ENCODE measurements at places on chromosomes 16 and 17.

DNA sequence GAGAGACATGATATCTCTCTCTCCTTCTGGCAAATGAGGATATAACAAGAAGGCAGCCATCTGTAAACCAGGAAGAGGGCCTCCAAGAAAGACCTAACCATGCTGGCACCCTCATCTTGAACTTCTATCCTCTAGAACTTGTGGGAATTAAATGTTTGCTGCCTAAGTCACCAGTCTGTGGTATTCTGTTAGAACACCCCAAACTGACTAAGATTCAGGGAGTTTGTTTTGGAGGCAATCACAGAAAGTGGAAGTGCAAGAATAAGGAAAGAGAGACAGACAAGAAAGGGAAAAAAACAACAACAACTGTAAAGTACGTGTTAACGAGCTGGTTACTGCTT is 114.5 kb upstream of the GOT2 start:
- no peak for DNase-seq

GRCh38 chr17:52158450-52159042 is at the start of gene CA10:
Gene CA10, minus strand, starts transcription at chr17:52158714.
- no peak for DNase-seq

- DNase-seq: no peak
These were observed 1.3 kb downstream of the ARRB2 start for GRCh38 chr17:4711661-4712181.

DNA sequence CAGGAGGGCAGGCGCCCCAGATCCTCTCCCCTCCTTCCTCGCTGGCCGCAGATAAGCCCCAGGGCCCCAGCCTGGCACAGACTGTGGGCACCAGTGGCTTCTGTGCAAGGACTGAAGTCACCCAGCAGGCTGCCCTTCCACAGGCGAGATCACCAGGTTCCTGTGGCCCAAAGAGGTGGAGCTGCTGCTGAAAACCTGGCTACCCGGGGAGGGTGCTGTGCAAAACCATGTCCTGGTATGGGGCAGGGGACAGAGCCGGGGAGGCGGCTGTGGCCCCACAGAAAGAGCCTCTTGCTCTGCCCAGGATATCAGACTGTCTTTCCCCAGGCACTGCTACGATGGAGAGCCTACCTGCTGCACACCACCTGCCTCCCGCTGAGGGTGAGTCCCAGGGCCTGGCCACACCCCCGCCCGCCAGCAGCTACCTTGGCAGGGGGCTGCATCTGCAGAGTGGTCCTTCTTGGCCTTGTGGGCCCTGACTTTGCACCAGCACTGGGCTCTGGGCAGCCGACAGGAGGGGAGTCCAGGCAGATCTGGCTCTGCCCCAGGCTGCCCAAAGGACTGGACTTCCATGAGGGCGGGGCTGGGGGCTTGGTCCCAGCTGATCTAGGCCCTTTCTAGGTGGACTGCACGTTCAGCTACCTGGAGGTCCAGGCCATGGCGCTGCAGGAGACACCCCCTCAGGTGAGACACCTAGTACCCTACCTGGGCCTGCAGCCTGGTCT is 615 bp downstream of the CARMIL2 start:
- DNase-seq: no peak

DNA sequence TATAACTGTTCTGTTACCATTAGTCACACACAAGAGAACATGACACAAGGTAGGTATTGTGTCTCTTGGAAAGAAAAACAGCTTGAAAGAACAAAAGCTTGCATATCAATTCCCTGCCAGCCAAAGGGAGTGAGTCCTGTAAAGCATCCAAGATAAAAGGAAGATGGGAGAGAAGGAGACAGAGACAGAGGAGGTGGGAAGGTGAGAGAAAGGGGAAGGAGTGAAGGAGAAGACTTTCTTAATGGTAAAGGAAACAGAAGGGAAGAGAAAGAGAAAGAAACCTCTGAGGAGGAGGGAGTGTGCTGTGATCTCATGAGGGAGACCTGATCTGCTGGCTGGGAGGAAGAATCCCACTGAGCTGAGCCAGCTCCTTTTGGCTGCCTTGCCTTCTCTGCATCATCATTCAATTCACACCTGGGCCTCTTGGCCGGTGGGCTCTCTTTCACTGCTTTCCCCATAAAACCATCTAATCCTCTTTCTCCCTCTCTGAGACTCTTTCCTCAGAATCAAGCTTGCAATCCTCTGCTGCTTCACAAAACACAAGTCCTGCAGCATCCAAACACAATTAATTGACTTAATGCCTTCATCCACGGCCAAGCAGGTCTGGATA is 271.6 kb downstream of the ABCC12 start:
- DNase-seq: no peak

GRCh38 chr16:24007391-24007790 is 171.6 kb downstream of the PRKCB start:
- no peak for DNase-seq

- DNase-seq: no peak
These were observed 85.3 kb upstream of the MAF start for GRCh38 chr16:79685871-79686270.

DNA sequence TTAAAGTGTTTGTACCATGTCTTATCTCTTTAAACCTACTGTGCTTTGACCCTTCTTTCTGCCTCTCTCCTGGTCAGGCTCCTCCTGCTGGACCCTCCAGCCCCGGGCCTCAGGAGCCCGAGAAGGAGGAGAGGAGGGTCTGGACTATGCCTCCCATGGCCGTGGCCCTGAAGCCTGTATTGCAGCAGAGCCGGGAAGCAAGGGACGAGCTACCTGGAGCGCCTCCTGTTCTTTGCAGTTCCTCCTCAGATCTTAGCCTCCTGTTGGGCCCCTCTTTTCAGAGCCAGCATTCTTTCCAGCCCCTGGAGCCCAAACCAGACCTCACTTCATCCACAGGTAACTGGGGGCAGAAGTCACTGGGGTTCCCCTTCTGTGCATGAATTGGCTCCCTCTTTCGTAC is 13.6 kb downstream of the CNTROB start:
- no peak for DNase-seq

DNA sequence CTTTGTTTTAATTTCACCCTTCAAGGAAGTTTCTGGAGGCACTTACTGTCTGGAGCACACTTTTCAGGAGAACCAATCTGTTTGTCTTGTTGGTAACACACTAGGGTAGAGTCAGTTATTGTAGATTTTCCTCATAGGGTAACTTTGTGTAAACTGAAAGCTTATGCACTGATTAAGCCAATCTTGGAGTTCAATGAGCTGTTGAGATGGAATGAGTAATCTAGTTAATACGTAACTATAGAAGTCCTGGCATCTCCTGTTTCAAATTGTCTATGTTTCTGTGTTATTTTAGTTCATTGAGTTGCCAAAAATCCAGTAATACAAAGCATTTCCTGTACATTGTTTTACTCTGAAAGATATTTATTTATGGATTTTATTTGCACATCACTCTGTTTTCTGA is 111.6 kb upstream of the HAS3 start:
- no peak for DNase-seq

DNA sequence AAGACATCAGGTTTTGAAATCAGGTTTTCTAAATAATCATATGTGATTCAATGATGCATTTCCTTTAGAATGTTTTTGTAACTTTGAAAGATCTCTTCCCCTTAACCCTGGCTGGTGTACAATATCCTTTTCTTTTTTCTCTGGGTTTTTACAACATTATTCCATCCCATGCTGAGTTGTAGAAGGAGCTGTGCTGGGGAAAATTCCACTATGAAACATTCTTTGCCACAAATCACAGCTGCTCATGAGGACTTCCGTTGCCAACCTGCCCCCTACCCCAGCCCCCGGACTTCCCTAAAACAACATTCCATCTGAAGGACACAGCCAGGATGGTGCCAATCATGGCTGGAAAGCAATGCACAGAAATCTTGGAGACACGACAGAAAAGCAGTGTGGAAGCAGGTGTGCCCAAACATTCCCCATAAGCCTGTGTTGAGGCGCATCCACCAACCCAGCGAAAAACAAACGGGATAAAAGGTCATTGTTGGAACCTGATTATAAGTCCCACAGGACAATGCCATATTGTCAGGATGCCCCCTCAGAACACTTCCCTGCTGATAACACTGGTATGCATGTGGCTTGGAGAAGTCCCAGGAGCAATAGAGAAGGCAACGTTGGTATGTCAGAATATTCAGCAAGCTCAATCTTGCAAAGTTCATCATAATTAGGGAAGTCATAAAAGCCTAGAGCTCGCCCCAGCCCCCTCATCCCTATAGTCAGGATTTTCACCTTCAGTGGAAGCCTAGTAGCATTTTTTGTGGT is 475.0 kb downstream of the HS3ST3B1 start:
- no peak for DNase-seq

- DNase-seq: no peak
These were observed 395.3 kb downstream of the HS3ST4 start for GRCh38 chr16:26087091-26087490.

- no peak for DNase-seq
These were observed 73.0 kb downstream of the SLC6A2 start for GRCh38 chr16:55728797-55729196.

DNA sequence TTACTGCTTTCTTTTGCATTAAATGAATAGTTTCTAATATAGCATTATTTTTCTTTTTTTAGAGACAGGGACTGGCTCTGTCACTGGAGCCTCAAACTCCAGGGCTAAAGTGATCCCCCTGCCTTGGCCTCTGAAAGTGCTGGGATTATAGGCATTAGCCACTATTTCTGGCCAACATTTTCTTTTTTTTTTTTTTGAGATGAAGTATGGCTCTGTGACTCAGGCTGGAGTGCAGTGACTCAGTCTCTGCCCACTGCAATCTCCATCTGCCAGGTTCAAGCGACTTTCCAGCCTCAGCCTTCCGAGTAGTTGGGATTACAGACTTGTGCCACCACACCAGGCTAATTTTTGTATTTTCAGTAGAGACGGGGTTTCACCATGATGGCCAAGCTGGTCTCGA is 2.0 kb upstream of the DUXB start:
- no peak for DNase-seq

DNA sequence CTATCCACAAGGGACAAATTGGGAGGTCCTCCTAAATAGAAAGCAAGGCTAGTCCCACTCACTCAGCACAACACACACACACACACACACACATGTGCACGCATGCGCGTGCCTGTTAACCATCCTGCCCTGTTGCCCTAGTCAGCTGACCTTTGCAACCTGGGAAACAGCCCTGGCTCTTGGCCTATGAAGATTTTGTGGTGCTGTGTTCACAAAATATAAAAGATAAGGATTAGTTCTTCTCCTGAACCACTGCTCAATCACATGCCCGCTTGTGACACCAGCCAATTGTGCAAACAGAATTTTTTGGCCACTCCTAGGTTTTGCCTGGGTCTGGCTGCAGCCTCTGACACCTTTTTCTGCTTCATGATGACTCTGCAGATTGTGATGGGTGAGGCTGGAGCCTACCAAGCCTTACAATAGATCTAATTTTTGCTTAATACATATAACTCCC is 3.3 kb upstream of the CES1 start:
- DNase-seq: no peak

DNA sequence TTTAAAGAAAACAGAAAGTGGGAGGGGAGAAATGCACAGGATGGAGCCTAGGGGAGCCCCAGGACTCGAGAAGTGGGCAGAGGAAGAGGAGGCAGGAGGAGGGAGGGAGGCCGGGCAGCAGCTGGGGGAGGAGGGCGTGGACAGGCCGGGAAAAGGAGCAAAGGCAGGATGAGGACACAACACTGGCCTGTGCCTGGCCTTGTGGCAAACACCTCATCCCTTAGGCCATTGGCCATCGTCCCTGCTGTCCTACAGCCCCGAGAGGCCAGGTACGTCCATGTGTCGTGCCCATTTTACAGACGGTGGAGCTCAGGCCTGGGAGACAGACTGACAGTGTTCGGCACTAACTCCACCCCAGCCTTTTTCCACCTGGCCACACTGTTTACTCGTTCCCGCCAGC is 15.9 kb downstream of the JPH3 start:
- no peak for DNase-seq

- no peak for DNase-seq
These were observed 9.7 kb upstream of the NXPH3 start for GRCh38 chr17:49565948-49566491.

DNA sequence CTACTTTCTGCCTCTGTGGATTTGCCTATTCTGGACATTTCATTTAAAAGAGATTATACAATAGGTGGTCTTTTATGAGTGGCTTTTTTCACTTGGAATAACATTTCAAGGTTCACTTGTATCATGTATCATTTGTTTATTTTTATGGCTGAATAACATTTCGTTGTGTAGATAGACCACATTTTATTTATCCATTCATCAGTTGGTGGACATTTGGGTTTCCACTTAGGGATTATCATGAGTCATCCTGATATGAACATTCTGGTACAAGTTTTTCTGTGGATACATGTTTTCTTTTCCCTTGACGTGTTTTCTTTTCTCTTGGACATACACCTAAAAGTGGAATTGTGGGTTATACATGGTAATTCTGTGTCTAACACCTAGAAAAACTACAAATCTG is 25.3 kb downstream of the PRSS54 start:
- DNase-seq: no peak

GRCh38 chr17:75712446-75712845 is 8.8 kb upstream of the ITGB4 start:
- no peak for DNase-seq

DNA sequence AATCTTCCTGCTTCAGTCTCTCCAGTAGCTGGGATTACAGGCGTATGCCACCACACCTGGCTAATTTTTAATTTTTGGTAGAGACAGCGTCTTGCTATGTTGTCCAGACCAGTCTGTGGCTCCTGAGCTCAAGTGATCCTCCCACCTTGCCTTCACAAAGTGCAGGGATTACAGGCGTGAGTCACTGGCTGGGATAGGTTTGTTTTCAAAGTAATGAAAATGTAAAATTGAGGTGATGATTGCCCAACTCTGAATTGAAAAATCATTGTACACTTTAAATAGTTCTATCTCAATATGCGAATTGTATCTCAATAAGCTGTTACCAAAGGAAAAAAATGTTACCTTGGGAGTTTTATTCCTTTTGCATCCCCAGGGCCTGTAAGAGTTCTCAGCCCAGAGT is 1.2 kb upstream of the AMFR start:
- no peak for DNase-seq

DNA sequence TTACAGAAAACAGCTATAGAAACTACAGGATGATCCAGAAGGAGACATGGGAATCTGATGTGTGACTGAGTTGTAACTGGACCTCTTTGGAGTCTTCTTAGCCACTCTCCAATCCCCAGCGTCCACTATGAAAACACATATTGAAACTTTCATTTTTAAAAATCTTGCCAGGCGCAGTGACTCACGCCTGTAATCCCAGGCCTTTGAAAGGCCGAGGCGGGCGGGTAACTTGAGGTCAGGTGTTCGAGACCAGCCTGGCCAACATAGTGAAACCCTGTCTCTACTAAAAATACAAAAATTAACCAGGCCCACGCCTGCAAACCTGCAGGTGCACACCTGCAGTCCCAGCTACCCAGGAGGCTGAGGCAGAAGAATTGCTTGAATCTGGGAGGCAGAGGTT is 53.3 kb downstream of the HIC1 start:
- DNase-seq: no peak

GRCh38 chr17:6259899-6260298 is 175.0 kb downstream of the AIPL1 start:
- no peak for DNase-seq

- DNase-seq: no peak
These were observed 13.9 kb upstream of the OR1F1 start for GRCh38 chr16:3173892-3174617.

- DNase-seq: no peak
These were observed 1033.6 kb downstream of the CDH8 start for GRCh38 chr16:61002479-61003204.
